Upper lobe of left lung (tissue), 6 donors: ENCODE measurements at places on chromosomes 2 and 18.

GRCh38 chr2:214127170-214127569 is 283.7 kb upstream of the VWC2L start:
- DNase-seq = no peak

GRCh38 chr2:150595803-150596470 is 108.5 kb upstream of the RND3 start:
- no peak for DNase-seq

DNA sequence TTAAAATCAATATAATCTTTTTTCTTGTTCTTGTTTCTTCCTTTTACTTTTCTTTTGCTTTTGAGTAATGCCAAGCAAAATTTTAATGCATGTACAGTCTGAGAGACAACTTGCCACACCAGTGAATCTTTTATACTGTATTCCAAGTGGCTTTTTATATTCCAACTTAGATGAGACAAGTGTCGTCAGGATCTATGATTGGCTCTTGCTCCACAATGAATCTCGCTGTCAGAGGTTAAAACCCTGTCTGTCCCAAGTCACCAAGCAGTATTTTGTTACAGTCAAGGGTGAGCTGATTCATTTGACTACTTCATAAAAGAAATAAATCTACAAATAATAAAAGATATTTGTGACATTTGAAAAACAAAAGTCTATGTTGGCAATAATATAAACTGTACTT is at the start of gene MSTN:
Gene MSTN (minus strand): TSS at position 129 of the 400 bp plus-strand sequence. CDS start 133 bp downstream, outside the sequence.
- DNase-seq = no peak

DNA sequence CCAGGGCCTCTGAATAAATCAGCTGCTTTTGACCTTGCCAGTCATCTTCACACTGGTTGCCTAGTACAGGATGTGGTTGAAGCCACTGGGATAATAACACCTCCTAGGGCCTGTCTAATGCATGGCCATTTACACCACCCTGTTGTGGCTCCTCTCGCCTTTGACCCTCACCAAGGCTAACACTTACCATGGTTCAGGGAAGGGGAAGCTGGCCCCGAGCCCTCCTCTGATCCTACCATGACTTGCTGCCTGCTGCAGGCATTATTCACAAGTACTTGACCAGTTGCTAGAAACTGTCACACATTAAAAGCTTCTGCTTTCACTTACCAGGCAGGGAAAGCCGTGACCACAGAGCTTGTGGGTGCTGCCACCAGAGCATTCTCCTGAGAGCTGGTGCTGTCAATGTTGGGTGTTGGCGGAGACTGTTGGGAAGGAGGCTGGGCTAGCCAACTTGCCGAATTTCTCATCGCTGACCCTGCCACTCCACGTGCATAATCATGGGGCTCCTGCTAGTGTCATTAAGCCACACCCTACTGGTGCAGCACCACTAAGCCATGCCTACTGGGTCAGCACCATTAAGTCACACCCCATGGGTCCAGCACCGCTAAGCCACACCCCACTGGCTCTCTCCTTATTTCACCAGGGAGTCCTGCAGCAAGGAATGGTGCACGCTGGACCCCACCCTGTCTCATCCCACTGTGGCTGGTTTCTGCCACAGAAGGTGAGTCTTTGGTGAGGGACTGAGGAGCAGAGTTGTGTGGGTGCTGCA is 47.0 kb upstream of the TTC39C start:
- no peak for DNase-seq

DNA sequence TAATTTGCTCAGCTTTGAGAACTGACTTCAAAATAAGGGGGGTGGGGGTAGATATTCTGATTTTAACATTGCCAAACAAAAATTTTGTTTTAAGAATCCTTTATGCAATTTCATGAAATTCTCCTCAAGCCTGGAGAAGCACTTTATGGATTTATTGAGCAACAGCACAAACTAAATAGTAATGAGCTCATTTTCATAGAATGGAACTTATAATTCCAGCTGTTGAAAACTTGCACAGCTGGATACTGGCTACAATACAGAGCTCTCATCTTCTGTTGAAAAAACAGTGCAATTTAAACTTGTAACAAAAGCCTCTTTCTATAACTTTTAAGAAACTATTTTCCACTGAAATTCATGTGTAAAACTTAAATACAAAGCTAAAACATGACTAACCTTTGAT is 137.6 kb upstream of the FN1 start:
- no peak for DNase-seq

- no peak for DNase-seq
These were observed 145.8 kb downstream of the MCFD2 start for GRCh38 chr2:46769809-46770208.

DNA sequence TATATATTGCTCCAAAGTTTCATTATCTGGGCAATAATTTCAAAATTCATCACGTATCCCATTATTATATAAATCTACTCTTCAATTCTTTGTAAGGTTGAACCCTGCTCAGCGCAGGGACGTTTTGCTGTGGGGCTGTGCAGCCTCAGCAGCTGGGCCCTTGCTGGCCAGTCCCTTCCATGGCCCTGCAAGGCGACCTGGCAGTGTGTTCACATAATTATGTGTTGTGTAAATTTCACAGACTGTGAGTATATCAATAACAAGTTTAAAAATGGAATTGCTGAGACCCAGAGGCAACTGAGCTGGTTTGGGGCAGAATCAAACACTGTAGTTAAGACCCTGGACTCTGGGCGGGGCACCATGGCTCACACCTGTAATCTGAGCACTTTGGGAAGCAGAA is 16.1 kb upstream of the MAL start:
- no peak for DNase-seq

DNA sequence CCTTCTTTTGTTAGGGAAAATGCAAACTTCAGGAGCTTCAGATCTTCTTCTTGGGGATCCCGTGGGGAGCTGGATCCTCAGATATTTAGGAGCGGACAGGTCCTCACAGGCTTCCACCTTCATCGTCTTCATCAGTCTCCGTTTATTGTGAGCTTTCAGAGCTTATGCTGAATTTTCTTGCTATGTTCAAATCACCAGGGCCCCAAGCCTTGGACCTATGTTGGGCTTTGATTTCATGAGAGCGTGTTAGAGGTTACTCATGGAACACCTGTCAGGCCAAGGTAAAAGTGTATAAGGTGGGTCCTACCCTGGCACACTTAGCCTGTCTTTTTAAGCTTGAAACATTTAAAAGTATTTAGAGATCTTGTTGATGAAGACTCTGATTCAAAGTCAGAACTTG is 212.9 kb downstream of the FAM210A start:
- no peak for DNase-seq

DNA sequence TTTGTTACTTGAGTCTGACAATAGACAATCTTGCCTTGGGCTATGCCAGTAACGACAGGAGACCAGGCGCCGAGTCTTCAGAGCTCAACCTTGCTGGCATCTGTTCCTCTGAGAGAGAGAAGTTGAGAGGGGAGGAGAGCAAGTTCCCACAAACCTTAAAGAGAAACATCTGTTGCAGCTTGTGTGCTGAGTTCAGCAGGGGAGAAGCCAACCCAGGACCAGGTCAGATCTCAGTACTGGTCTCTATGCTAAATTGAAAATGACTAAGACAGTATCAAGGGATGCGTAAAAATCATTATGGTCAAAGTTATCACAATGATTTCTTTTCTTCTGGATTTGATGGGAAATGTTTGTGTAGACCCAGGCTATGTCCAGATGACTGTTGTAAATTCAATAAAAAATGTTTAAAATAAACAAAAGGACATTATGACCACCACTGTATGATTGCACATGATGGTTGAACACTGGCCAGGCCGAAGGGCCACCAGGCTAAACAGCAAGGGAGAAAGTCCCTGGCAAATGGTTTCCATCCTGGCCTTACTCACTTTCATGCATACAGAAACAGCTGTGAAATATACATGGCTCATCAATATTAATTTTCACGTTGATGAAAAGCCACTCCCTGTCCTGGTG is 100.3 kb upstream of the PMAIP1 start:
- DNase-seq = no peak

DNA sequence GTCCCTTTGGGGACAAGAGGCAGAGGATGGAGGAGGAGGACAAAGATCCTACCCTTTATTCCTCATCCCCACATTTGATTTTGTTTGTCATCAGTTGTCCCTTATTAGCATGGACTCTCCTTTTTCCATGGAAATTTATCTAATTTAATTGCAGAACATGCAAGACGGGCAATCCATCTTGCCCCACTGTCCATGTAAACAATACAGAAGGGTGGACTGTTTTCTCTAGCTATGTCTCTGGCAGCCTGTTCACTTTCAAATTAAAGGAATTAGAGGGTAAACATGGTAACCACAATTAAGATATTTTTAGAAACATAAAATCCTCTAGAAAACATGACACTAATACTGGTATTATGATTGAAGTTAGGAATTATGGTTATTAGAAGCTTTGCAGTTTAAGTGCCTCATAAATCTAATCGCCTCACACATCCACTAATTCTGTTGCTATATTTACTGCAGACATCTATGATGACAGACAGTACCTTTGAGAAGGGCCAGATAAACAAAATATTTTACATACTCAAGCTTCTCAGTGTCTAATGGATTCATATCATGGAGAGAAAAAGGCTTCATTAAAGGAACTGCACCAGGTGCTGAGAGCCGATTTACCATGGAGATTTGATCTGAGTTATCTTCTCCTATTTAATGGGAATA is 215.5 kb downstream of the LNPK start:
- DNase-seq = no peak

- DNase-seq = no peak
These were observed 499.9 kb upstream of the SPHKAP start for GRCh38 chr2:228681426-228681825.

DNA sequence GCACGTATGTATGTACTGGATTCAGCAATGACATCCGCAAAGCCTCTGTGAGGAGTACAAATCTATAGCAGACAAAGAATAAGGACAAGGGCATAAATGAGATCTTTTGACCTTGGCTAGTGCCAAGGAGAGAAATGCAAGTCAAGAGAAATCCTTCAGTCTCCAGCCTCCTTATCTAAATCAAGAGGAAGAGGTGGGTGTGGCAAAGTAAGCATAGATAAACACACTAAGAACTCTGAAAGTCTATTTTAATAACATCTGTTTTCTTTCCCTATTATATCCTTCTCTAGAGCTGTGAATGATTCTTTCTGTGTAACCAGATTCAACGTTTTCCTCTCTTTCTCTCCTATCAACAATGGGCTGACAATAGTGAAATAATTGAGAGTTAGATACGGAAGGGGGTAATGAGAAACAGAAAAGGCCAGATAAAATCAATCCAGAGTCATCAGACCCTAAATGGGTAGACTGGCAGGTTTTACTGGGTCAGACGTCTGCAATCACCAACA is 118.5 kb upstream of the ZFP36L2 start:
- DNase-seq = no peak

- no peak for DNase-seq
These were observed 25.8 kb downstream of the CIDEA start for GRCh38 chr18:12279781-12280531.

DNA sequence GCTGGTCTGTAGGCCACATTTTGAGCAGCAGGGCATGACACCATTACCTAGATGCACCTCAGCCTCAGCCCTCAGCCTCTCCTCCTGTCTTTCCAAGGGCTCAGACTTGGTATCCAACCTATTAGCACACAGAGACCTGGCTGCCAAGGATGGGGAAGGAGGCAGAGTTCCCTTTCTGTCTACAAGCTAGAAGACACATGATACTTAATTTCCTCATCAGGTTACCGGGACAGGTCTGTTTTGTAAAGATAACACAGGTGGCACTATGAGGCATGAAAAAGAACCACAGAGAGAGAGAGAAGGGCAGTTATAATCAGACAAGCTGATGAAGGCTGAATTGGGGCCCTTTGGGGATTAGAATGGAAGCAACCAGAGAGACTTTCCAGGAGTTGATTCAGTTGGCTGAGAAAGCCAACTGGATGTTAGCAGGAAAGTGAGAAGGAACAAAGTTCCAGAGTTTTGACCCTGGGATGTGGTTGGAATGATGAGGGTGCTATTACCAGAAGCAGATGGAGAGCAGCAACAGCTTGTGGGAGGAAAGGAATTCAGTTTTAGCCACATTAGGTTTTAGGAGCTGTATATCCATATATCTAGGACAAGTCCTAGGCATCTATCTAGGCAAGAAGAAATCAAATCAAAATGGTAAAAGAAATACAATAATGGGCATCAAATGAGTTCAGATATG is 46.0 kb upstream of the RMND5A start:
- DNase-seq = no peak

GRCh38 chr2:19875280-19875679 is 26.5 kb downstream of the TTC32 start:
- no peak for DNase-seq

GRCh38 chr2:231336236-231336635 is 59.3 kb upstream of the B3GNT7 start:
- no peak for DNase-seq

DNA sequence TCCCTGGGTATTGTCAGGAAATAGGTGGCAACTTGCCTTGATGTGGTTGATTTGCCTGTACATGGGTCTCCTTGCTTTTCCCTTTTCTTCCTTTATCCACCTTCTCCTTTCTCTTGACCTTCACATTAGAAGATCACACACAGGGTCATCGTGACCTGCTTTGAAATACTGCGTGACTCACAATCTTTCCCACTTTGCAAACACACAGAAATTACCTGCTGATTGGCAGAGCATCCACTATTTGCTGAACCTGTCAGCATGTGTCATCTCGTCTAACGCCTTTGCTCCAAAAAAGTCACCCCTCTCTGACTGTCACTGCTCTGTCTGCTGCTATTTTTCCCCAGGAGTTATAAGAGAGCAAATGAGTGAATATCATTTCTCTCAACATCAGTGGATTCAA is 60.8 kb downstream of the MYO3B start:
- DNase-seq = no peak

GRCh38 chr2:39696101-39696553 is 30.4 kb downstream of the TMEM178A start:
- DNase-seq = no peak

DNA sequence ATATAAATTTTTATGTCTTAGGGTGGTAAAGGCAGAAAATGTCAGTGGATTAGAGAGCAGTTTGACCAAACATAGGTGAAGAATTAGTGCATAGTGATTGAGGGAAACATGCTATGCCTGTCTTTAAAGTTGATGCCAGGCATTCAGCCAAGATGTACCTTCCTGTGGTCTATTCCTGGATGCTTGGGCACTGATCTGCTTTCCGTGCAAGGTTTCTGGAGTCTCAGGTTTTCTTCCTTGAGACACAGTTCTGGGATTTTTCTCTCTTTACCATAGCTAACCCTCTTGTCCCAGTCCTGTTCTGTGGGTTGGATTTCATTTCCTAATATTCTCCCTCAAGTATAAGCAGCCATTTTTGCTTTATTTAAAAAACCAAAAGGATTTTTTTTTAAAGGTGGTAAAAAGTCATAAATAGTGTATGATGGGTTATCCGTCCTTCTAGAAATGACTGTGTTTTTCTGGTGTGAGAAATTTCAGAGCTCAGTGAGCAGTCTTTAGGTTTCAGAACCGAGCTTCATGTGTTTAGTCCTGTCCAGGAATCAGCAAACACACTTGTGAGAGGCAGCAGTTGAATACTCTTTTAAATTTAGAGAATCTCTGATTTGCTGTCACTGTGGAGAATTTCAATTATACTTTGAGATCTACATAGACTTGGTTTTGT is 43.0 kb upstream of the CYBRD1 start:
- no peak for DNase-seq

DNA sequence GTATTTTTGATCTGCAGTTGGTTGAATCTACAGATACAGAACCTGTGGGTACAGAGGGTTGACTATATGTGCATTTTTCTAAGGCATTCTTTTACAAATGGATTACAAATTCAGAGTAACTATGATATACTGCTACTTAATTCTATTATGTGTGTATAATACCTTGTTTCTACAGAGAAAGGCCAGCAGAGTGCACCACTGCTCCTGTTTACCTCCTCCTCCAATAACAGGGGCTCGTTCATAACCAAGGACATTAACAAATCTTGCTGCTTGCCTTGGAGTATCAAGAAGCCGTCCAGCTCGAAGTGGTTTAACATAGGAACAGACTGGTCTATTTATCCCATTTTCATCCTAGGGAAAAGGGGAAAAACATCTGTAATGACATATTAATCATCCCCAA is 16.4 kb downstream of the CEP76 start:
- DNase-seq = no peak
